WTC11 (cell line): ENCODE measurements at places on chromosomes 1 and 21. TPM values are rescaled to one million over a fixed set of nuclear protein-coding genes. Genes with fewer than 3 reads are reported as not detected.
A peak's percentile ranks its signal among the peaks of the same experiment; 100 is the strongest.

- no peak for DNase-seq
Observed at GRCh38 chr1:7339953-7340352, 431.1 kb upstream of the VAMP3 start.

DNA sequence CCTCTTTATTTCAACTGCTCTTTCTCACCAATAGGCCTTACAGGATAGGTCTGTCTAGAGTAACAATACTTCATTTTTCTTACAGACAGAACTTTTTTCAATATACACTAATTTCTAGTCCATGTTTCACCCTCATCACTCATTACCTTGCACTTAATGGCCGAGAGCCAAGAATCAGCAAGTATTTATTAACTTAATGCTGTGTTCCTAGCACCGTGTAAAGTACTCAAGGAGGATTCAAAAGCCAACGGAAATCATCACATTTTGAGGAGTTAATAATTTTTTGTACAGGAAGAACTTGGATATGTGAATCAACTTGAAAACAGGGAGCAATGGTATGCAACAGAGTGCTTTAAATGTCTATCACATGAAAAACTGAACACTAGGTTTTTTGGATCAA lies 102.0 kb downstream of the PTPN14 start:
- DNase-seq, result no peak

GRCh38 chr1:233005156-233005555 lies 54.7 kb downstream of the NTPCR start:
- no peak for DNase-seq

GRCh38 chr21:39319814-39320332 lies 6.4 kb upstream of the BRWD1 start:
- DNase-seq, result no peak

- DNase-seq, result no peak
Observed at GRCh38 chr1:109821831-109822745, 58.4 kb upstream of the EPS8L3 start.

Gene BTBD8
- total RNA-seq, result 3.7 to 4.6 TPM (median 4.5 TPM) in 3 replicates

Gene LCE1A
- not detected in 3 replicates for total RNA-seq

Gene CLIC6
- total RNA-seq, result 1.8 to 3.8 TPM (median 3.7 TPM) in 3 replicates

Gene LCE1F
- not detected in 3 replicates for total RNA-seq

DNA sequence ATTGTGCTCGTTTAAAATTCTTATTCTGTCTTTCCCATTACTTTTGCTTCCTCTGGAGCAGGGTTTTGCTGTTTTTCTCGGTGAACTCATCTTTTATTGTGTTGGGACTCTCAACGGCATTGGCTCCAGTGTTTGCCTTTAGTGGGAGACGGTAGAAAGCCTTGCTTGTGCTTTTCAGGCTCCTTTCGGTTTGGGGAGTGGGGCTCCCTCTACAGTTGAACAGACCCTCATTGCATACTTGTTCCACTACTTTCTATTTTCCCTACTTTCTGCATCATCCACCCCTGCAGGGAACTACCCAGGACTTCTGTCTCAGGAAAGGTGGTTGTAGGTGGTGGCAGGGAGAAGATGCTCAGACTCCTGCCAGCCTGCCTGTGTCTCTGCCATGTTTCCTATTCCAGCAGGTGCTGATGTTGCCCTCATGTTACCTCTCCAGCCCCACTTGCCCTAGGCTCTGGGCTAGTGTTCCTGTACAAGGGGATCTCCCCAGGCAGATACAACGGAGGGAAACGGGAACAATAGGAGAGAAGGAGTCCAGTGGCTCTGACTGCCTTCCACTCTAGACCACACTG lies 68.5 kb upstream of the ZBTB18 start:
- DNase-seq, result peak; percentile 40

GRCh38 chr1:3669421-3669821 lies 17.1 kb downstream of the TP73 start:
- DNase-seq, result peak; percentile 9

- DNase-seq, result no peak
Observed at GRCh38 chr1:44261171-44261817, 48.0 kb downstream of the DMAP1 start.

DNA sequence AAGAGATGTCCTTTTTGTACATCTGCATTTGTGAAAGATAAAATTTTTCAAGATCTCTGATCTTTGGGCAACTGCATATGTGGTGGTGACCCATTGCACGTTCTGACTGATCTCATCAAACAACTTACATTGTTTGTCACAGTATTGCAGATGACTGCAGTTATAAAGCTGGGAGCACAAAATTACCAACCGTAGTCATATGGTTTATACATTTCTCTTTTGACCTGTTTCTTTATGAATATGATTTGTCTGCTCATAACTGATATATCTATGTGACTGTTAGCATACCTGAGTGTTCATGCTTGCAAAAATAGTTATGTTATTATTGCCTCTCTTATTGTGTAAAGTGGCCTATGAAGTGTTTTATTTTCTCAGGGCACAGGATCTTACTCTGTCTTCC lies 43.7 kb upstream of the HMCN1 start:
- no peak for DNase-seq

DNA sequence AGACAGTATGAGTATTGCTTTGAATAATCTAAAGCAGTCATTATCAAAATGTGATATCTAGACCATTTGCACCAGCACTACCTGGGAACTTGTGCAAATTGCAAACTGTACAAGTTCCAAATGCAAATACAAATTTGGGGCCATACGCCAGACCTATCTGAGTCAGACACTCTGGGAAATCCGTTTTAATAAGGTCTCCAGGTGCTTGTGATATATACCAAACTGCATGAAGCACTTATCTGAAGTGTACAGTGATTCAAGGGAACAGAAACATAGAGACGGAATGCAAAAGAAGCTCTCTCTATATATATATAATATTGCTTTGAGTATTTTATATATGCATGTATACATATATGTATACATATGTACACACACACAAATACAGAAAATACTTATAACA lies 36.2 kb upstream of the ASPM start:
- DNase-seq, result no peak

Gene APCS
- total RNA-seq, result 0.44 to 0.66 TPM (median 0.64 TPM) in 3 replicates

- no peak for DNase-seq
Observed at GRCh38 chr1:14728516-14728915, 130.0 kb downstream of the KAZN start.

Gene PINK1
- 34.7 to 47.7 TPM (median 35.1 TPM) in 3 replicates for total RNA-seq

- no peak for DNase-seq
Observed at GRCh38 chr1:79304131-79304530, 297.6 kb upstream of the ADGRL4 start.

DNA sequence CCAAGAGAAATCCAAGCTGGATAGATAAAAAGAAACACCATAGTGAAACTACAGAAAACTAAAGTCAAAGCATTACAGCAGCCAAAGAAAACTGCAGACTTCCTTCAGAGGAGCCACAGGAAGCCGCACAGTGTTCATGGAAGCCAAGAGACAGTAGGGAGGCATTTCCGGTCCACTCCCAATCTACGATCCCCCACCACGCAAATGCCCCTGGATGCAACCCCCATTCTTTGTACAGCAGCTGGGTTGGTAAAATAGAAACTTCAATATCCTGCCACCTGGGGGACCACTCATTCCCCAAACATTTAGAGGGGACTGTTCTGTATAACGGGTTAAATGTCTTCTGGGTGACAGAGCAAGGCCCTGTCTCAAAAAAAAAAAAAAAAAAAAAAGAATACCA lies 43.9 kb upstream of the TSPEAR start:
- no peak for DNase-seq

DNA sequence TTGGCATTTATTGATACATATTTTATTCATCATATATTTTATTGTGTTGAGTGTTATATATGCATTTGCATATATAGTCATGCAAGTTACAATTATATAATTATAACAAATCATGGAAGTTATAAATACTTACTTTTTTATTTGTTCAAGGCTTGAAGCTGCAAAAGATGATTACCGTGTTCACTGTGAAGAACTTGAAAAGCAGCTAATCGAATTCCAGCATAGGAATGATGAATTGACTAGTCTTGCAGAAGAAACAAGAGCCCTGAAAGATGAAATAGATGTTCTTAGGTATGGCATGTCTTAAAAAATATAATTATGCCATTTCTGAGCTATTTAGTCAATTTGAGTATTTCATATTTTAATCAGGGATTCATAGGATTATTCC lies 32.1 kb downstream of the HOOK1 start:
- no peak for DNase-seq

DNA sequence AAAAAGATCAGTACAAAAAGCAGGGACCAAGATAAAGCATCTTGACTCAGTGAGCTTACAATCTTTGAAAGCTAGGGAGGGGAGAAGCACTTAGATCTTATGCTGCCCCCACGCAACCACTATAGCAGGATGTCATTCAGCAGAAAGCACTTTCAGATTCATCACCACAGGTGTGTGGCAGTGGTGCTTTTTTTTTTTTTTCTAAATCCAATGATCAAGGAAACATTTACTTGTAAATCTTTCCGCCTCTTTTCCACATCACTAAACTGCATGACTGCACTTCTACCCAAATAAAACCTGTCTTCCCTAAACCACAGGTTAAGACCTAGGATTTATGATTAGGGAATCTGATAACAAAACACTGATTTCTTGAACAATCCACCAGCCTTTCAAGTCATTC lies 154.8 kb downstream of the SLC45A1 start:
- DNase-seq, result no peak

- DNase-seq, result no peak
Observed at GRCh38 chr1:27161594-27161993, 6.7 kb upstream of the SLC9A1 start.

DNA sequence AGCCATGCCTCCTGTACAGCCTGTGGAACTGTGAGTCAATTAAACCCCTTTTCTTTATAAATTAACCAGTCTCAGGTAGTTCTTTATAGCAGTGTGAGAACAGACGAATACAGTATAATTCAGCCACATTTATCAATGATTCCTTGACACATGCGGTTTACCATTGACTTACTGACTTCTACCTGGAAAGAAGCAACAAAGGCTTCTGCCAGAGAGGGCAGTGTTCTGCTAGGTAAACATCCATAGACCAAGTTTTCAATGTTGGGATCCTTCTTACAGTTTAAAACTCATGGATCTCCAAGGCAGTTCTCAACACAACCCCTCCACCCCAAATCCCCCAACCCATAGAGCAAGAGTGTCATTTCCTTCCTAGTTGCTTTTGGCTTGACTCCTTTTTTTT lies 150.6 kb downstream of the ZNF648 start:
- DNase-seq, result no peak

- peak; percentile 39 for DNase-seq
Observed at GRCh38 chr1:20223551-20224419, 37.5 kb upstream of the PLA2G2C start.

DNA sequence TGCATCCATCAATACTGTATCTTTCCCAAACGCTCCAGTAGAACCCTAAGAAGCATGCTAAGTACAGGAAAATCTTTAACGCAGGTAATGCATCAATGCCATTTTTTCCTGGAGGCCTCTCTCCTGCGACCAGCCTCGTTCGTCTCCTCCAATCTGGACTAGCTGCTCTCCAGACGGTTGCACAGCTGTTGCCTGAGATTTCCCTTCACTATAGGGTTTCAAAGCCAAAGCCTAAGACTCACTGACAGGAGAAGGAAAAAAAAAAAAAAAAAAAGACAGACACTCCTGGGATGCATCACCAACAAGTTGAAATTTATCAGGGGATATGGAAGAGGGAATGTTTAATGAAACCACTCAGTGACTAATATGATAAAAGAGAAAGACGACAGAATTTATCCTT lies 93.0 kb downstream of the APP start:
- DNase-seq, result no peak

Gene LGR6
- total RNA-seq, result 0.78 to 1.1 TPM (median 1.1 TPM) in 3 replicates

GRCh38 chr1:38444770-38445442 lies 398.3 kb upstream of the POU3F1 start:
- DNase-seq, result no peak

DNA sequence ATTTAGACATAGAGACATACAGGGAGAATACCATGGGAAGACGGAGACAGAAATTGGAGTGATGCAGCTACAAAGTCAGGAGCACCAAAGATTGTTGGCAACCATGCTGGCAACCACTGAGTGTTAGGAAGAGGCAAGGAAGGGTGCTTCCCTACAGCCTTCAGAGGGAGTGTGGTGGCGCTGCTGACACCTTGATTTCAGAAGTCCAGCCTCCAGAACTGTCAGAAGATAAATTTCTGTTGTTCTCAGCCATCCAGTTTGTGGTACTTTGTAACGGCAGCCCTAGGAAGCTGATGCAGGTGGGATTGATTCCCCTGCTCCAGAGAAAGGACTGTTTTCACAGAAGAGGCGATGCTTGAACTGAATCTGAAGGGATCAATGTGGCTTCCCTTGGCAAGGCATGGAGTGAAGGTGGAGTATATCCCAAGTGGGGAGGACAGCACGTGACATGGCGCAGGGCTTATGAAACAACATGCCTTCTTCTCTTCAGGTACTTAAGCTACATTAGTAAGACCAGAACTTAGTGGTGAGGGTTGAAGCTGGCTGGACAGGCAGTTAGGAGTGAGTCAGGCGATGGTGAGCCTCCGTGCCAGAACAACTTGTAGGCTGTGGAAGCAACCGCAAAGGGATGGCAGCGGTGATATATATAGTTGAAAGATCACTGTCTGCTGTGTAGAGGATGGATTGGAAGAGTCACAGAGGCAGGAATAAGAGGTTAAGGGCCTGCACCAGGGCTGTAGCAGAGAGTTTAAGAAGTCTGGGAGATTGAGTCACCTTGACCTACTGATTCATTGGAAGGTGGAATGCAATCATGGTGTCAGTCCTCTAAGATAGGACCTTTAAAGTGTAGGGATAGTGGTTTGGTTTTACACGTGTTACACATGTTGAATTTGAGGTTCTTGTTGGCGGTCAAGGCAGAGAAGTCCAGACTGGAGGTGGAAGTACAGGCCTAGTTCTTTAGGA lies 2.1 kb downstream of the LEPR start:
- no peak for DNase-seq

GRCh38 chr1:6577831-6578525 lies 1.8 kb upstream of the ZBTB48 start:
- DNase-seq, result no peak

DNA sequence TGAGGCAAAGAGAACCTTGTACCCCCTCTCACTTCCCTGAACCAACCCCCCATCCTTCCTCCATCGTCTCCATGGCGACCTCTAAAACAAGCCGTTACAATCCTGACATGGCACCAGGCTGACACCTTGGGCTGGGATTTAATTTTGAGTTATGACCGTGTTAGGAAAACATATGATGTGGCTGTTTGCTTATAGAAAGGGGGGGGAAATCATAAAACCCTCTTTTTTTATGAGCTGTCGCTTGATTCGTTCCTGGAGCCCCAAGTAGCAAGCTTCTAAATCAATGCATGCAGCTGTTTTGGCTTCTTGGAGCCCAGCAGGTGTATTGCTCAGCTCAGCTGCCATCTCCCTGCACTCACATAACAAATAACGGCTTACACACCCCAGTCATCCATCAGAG lies 301.2 kb upstream of the SPAG17 start:
- no peak for DNase-seq

Gene ST6GALNAC3
- total RNA-seq, result 11.9 to 14.1 TPM (median 12.7 TPM) in 3 replicates

GRCh38 chr1:30845904-30846290 lies 62.7 kb downstream of the SDC3 start:
- peak; percentile 38 for DNase-seq
